Stimulated activated CD8-positive, alpha-beta memory T cell treated with anti-CD3 and anti-CD28 coated beads, Interleukin-7, amount 100 ng/mL, for 24 hours (primary cell): ENCODE measurements at places on chromosomes 6 and 20.

DNA sequence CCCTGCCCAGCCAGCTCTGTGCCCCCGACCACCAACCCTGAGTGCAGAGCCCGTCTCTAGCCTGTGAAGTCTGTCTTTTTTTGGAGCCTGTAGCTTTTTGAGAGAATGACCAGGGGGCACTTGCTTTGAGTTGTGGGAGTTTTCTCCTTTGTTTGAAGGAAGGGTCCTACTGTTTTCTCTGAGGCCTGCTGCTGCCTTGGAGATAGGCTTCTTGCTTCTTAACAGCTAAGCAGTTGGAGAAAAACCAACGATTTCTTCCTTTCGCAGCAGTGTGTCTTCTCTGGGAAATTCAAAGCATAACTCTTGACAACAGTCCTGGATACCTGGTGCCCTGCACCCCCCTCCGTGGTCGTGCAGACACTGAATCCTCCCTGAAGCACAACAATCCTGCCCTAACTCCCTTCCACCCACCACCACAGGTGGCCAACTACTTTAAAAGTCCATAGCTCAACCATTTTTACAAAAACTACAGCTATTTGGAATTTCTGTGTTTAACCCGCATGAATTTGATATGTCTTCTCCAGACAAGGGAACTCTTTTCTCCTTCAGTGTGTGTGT is 61.0 kb downstream of the FAM50B start:
- no peak for DNase-seq

- DNase-seq = no peak
These were observed 151.9 kb downstream of the MYLK4 start for GRCh38 chr6:2598867-2599266.

GRCh38 chr6:141437011-141437410 is 695.7 kb upstream of the GJE1 start:
- no peak for DNase-seq

- no peak for DNase-seq
These were observed 46.8 kb upstream of the RNF146 start for GRCh38 chr6:127219869-127220268.

- no peak for DNase-seq
These were observed 736.6 kb downstream of the DHX35 start for GRCh38 chr20:39698752-39699151.

DNA sequence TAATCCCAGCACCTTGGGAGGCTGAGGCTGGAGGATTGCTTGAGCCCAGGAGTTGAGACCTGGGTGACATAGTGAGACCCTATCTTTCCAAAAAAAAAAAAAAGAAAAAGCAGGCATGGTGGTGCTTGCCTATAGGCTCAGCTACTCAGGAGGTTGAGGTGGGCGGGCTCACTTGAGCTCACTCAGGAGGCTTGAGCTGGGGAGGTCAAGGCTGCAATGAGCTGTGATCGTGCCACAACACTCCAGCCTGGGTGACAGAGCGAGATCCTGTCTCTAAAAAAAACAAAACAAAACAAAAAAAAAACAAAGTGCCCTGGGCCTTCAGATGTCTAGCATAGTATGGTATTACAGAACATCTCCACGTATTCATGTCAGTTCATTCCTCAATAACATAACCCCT is 42.9 kb downstream of the ZFAND3 start:
- DNase-seq = no peak

DNA sequence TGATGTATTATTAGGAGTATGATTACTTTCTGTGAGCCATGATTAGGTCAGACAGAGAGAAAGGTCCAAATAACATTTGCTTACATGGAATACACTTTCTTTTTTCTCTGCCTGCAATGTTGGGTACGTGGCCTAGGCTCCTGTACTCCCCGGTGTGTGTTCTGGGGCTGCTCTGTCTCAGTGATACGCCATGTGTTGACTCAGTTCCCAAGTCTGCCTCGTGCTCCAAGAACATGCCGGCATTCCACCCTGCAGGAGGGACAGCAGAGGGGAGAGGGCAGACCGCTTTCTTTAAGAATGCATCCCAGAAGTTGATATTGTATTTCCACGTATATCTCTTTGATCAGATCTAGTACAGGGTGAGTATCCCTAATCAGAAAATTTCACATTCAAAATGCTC is 33.3 kb upstream of the THBS2 start:
- no peak for DNase-seq

DNA sequence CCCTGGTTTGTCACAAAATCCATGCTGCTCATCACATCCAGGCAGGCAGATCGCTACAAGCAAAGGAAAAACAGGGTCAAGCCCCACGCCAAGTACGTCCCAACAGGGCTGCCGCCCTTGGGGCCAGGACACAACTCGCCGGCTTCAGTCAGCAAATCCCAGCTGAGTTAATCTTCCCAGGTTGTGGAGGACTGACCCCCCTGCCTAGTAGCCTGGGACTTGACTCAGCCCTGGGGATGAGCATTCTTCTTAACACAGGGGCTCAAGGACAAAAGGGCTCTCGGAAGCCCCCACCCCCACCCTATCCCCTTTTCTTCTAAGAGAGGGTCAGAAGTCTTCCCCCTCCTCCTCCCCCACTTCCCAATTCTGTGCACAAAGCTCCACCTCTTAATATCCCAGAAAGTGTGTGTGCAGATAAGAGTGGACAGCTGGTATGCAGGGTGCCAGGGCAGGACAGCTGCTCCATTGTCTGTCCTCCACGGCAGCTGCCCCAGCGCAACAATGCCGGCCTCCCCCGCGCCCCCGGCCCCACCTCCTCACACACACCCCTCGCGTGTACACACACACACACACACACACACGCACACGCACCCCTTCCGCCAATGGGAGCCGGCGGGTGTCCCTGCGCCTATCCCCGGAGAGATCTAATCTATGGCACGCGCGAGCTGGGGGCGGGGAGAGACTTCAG is 4.5 kb downstream of the DLL1 start:
- no peak for DNase-seq

DNA sequence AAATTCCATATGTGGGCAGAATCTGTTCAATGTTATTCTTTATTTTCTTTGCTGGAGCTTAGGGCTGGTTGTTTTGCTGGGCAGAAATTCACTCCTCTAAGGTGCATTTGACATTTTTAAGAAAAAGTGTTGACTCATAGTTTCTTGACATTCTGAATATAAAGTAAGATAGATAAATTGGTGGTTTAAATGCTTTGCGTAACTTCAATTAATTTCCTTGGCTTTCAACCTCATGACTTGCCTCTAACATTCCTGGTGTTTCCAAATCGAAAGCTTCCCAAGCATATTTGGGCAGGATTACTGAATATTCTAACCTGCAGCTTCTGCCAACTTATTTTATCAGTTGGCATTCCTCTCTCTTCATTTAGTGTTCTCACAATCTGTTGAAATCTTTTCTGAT is 718.7 kb upstream of the ADGRB3 start:
- no peak for DNase-seq

- no peak for DNase-seq
These were observed 26.1 kb downstream of the SH3BGRL2 start for GRCh38 chr6:79657238-79657637.

DNA sequence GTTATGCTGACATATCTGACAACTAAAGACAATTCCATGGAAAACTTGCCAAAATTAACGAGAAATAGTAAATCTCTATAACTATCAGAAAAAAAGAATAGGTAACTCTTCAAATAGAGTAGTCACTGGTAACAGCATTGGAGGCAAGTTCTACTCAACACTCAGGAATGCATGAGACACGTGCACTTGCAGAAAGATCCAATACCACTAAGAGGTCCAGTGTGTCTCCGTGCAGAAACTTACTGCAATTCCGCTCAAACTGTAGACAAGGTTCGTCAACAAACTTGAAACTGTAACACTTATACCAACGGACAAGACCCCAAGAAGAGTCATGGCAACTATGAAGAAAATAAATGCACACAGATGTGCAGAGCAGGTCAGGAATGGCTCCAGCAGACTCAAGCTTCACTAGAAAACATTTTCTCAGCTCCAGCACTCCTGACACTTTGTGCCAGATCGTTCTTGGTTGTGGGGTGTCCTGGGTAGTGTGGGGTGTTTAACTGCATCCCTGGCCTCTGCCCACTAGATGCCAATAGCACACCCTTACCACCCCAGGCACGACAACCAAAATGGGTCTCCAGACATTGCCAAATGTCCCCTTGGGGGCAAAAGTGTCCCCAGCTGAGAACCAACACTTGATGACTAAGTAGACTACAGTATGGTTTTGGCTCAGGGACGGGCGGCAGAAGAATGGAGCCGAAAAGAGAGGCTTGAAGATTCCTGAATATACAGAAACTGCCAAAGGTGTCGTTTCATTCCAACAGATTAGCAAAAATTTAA is 134.8 kb downstream of the DTNBP1 start:
- DNase-seq = no peak

- DNase-seq = no peak
These were observed 43.3 kb downstream of the IL20RA start for GRCh38 chr6:137001299-137001976.

- DNase-seq = no peak
These were observed 106.3 kb downstream of the ADTRP start for GRCh38 chr6:11672256-11672655.

- no peak for DNase-seq
These were observed 135.1 kb downstream of the PLG start for GRCh38 chr6:160837146-160837545.
